IMR-90 (cell line): ENCODE measurements at places on chromosomes 4 and X. TPM values are rescaled to one million over a fixed set of nuclear protein-coding genes. Genes with fewer than 3 reads are reported as not detected.
A peak's percentile ranks its signal among the peaks of the same experiment; 100 is the strongest.

GRCh38 chrX:13778916-13779315 lies 38.0 kb downstream of the GPM6B start:
- no peaks in the 10 kb centered on the region; the same call in 1 of the 2 replicates for H3K4me1 ChIP-seq
- peak; percentile 74 for DNase-seq
- H3K4me3 ChIP-seq, result no peak overlapping the region
- no peak overlapping the region for H3K27ac ChIP-seq
- H3K36me3 ChIP-seq, result peaks cover 4% of the 10 kb centered on the region

GRCh38 chrX:150627957-150628356 lies 59.5 kb downstream of the MTM1 start:
- no peak overlapping the region for H3K4me3 ChIP-seq
- DNase-seq, result no peak
- H3K27ac ChIP-seq, result no peak overlapping the region
- H3K4me1 ChIP-seq, result no peaks in the 10 kb centered on the region

VCX2 gene
- polyA plus RNA-seq, result not detected in 2 replicates

AMOT gene
- 4.7 TPM in 2 replicates for polyA plus RNA-seq

PTCHD1 gene
- polyA plus RNA-seq, result not detected in 2 replicates
